ENCODE measurements at places on chromosomes 13 and 19. TPM values are rescaled to one million over a fixed set of nuclear protein-coding genes. Genes with fewer than 3 reads are reported as not detected.

Gene SLITRK5
- under 0.01 TPM for total RNA-seq

Gene GPC6
- 144 TPM for total RNA-seq

Gene SPRY2
- 10.6 TPM for total RNA-seq

Gene ZNF610
- 3.9 TPM for total RNA-seq

Gene ZNF787
- 18.8 TPM for total RNA-seq

Gene HS6ST3
- under 0.01 TPM for total RNA-seq

Gene FREM2
- total RNA-seq = not detected

Gene APOC1
- 0.69 TPM for total RNA-seq

Gene TRPC4
- 0.09 TPM for total RNA-seq

Gene ZNF135
- total RNA-seq = 6.1 TPM

Gene CGB2
- total RNA-seq = not detected

Gene TRIM13
- total RNA-seq = 17.0 TPM

Gene CDK8
- total RNA-seq = 16.1 TPM

Gene FLT3
- total RNA-seq = not detected

Gene SLAIN1
- total RNA-seq = 0.26 TPM

Gene COL4A1
- total RNA-seq = 20.3 TPM

Gene ZSWIM9
- total RNA-seq = 2.5 TPM
